Thyroid gland (tissue), 4 donors: ENCODE measurements at places on chromosomes 13 and 19. TPM values are rescaled to one million over a fixed set of nuclear protein-coding genes. Genes with fewer than 3 reads are reported as not detected.

The LAIR1 gene
- total RNA-seq = 4.9 TPM

The FLT1 gene
- total RNA-seq = 52.8 TPM

The AP1M2 gene
- total RNA-seq = 87.8 TPM

The MBD3L3 gene
- total RNA-seq = not detected

The C1QTNF9 gene
- total RNA-seq = not detected

The DPY19L3 gene
- total RNA-seq = 29.7 TPM

The TMEM255B gene
- 7.6 TPM for total RNA-seq

The FXYD1 gene
- total RNA-seq = 1.1 TPM

- no peak overlapping the region for H3K4me3 ChIP-seq
- H3K27ac ChIP-seq = no peak overlapping the region
- no peak for DNase-seq
- H3K36me3 ChIP-seq = no peaks in the 10 kb centered on the region
Observed at GRCh38 chr13:74449811-74450524, 315.8 kb upstream of the KLF12 start.

GRCh38 chr19:15123031-15123890 lies 16.1 kb downstream of the SYDE1 start:
- no peak for DNase-seq
- peak overlapping the region; percentile 33 for H3K27ac ChIP-seq
- H3K4me3 ChIP-seq = no peak overlapping the region
- H3K4me1 ChIP-seq = peaks cover 17% of the 10 kb centered on the region
- peaks cover 28% of the 10 kb centered on the region for H3K36me3 ChIP-seq
- no peaks in the 10 kb centered on the region for H3K27me3 ChIP-seq

DNA sequence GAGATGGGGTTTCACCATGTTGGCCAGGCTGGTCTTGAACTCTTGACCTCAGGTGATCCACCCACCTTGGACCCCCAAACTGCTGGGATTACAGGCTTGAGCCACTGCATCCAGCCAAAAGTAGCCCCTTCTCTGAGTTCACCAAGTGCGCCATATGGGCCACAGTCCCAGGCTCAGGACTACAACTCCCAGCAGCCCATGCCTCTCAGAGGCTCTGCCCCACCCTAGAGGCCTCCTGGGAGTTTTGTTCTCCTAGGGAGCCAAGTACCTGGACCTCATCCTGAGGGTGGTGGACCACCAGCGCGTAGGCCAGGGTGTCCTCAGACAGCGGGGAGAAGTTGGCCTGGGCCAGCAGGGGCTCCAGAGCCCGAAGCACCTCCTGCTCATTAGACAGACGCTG lies 18.8 kb downstream of the TMEM143 start:
- no peak overlapping the region for H3K27ac ChIP-seq
- H3K27me3 ChIP-seq = no peaks in the 10 kb centered on the region
- no peaks in the 10 kb centered on the region for H3K36me3 ChIP-seq
- H3K4me1 ChIP-seq = peaks cover 6% of the 10 kb centered on the region

DNA sequence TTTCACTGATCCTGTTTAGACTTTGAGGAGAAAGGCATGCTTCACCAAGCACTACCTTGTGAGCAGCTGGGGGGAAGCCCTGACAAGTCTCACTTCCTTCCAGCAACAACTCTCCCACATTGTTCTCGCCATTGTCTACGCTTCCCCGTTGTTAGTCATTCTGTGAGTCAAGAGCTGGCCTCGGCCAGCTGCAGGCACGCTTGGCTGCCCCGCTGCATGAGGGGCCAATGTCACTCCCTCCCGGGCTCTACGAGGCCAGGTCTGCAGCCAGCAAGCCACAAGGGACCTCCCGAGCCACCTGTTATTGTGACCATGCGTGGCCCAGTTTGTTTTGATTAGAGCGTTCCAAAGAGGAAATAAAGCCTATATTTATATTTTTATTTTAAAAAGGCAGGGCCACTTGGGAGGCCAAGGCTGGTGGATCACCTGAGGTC lies 220.9 kb downstream of the FOXO1 start:
- H3K36me3 ChIP-seq = no peaks in the 10 kb centered on the region
- H3K4me3 ChIP-seq = no peak overlapping the region
- peaks cover 18% of the 10 kb centered on the region for H3K4me1 ChIP-seq
- peak overlapping the region; percentile 67 for H3K27ac ChIP-seq
- DNase-seq = peak; percentile 95

DNA sequence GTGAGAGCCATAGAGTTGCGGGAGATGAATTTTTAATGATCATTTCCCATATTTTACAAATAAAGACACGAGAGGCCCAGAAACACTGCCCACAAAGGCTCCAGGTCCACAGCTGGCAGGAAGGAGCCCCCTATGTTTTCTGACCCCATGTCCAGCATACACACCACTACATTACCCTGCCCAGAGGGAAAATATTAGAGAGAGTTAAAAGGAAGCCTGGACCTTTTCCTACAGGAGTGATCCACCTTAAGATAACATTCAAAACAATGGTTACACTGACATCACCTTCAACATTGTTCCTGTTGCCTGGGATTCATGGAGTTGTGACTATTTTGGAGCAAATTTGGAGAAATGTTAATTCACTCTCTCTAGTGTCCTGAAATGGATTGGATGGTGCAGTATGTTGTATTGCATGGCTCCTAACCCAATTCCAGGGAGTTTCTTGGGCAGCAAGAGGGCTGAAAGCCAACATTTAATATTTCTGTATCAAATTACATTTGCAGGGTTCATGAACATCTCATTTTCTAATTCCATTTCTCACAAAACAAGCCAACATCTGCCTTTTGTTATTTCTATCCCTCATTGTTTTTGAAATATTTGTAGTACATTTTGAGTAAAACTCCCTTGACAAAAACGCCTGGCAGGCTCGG lies 172.5 kb downstream of the DLEU7 start:
- H3K4me3 ChIP-seq = no peak overlapping the region
- no peaks in the 10 kb centered on the region for H3K36me3 ChIP-seq
- no peak overlapping the region for H3K27ac ChIP-seq
- no peaks in the 10 kb centered on the region for H3K27me3 ChIP-seq
- no peaks in the 10 kb centered on the region for H3K4me1 ChIP-seq

DNA sequence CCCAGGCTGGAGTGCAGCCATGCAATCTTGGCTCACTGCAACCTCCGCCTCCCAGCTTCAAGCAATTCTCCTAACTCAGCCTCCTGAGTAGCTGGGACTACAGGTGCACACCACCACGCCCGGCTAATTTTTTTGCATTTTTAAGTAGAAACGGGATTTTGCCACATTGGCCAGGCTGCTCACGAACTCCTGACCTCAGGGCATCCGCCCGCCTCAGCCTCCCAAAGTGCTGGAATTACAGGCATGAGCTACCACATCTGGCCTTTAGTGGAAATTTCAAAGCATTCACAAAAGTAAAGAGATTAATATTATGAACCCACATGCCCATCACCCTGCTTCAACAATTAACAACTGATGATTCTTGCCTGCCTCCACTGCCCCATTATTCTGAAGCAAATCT lies 20.5 kb upstream of the LATS2 start:
- no peak for DNase-seq
- no peaks in the 10 kb centered on the region for H3K4me1 ChIP-seq
- H3K4me3 ChIP-seq = no peak overlapping the region
- H3K27ac ChIP-seq = no peak overlapping the region
- no peaks in the 10 kb centered on the region for H3K36me3 ChIP-seq

DNA sequence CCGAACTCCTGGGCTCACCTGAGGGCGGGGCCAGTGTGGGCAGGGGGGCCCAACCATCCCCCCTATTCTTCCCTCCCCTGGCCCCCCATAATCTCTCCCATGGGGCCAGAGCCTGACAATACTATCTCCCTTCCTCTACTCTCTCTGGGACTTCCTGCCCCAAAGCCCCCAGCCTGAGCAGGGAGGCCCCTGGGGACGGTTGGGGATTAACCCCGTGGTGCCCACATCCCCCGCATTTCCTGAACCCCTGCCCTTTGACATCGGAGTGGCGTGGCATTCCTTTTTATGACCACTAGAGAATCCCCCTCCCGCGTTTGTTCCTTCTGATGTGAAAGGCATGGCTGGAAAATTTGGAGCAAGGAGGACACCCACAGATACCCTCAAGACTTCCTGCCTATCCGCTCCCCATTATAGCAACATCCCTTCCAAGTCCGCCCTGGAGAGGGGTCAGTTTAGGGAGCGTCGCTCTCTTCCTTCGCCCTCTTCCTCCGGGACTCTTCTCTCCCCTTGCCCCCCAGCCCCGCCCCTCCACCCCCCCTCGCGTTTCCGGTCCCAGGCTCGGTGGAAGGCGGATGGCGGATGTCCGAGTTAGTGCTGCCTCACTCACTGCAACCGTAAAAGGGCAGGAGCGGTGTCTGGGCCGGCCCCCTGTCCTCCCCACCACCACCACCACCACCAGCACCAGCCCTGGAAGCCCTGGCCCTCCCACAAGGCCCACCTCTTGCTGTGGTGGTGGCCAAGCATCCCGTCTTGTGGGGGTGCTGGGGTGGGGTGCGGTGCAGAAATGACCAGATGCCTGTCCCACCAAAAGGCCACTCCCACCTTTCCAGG lies 1.8 kb downstream of the VASP start:
- peaks cover 24% of the 10 kb centered on the region for H3K4me1 ChIP-seq
- H3K36me3 ChIP-seq = no peaks in the 10 kb centered on the region
- no peaks in the 10 kb centered on the region for H3K27me3 ChIP-seq
- H3K27ac ChIP-seq = peak overlapping the region; percentile 75
- DNase-seq = peak; percentile 66
- peak overlapping the region; percentile 88 for H3K4me3 ChIP-seq

GRCh38 chr13:76848596-76848995 lies 37.6 kb downstream of the KCTD12 start:
- DNase-seq = no peak
- H3K27ac ChIP-seq = no peak overlapping the region
- H3K4me1 ChIP-seq = no peaks in the 10 kb centered on the region
- H3K27me3 ChIP-seq = no peaks in the 10 kb centered on the region

GRCh38 chr19:46426506-46427162 lies 2.1 kb downstream of the PNMA8C start:
- peak; percentile 86 for DNase-seq
- no peaks in the 10 kb centered on the region for H3K27me3 ChIP-seq
- H3K4me3 ChIP-seq = peak overlapping the region; percentile 23
- no peaks in the 10 kb centered on the region for H3K36me3 ChIP-seq

DNA sequence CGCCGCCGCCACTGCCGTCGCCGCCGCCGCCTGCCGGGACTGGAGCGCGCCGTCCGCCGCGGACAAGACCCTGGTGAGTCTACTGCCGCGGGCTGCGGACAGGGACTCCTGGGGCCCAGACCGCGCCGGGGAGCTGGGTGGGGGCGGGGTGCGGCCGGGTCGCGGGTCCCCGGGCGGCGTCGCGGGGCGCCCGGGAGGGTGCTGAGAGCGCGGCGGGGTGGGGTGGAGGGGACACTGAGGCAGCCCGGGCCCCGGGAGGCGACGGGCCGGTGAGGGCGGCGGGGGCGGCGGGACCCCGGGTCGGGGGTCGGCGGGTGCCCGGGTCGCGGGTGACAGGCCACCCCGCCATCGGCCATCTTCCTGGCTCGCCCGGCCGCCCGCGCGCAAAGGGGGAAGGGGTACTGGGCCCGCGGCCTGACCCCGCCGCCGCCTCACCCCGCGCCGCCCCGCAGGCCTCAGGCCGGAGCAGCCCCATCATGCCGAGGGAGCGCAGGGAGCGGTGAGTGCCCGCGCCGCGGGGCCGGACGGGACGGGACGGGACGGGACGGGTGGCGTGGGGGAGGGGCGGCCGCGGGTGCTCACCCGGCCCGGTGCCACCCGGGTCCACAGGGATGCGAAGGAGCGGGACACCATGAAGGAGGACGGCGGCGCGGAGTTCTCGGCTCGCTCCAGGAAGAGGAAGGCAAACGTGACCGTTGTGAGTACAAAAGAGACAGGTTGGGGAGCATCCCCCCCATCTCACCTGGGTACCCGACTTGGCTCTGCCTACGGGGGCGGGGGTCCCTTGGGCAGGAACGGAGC lies 489 bp downstream of the CCNE1 start:
- H3K36me3 ChIP-seq = no peaks in the 10 kb centered on the region
- H3K4me3 ChIP-seq = no peak overlapping the region
- H3K27ac ChIP-seq = no peak overlapping the region
- H3K27me3 ChIP-seq = no peaks in the 10 kb centered on the region
- DNase-seq = peak; percentile 20

DNA sequence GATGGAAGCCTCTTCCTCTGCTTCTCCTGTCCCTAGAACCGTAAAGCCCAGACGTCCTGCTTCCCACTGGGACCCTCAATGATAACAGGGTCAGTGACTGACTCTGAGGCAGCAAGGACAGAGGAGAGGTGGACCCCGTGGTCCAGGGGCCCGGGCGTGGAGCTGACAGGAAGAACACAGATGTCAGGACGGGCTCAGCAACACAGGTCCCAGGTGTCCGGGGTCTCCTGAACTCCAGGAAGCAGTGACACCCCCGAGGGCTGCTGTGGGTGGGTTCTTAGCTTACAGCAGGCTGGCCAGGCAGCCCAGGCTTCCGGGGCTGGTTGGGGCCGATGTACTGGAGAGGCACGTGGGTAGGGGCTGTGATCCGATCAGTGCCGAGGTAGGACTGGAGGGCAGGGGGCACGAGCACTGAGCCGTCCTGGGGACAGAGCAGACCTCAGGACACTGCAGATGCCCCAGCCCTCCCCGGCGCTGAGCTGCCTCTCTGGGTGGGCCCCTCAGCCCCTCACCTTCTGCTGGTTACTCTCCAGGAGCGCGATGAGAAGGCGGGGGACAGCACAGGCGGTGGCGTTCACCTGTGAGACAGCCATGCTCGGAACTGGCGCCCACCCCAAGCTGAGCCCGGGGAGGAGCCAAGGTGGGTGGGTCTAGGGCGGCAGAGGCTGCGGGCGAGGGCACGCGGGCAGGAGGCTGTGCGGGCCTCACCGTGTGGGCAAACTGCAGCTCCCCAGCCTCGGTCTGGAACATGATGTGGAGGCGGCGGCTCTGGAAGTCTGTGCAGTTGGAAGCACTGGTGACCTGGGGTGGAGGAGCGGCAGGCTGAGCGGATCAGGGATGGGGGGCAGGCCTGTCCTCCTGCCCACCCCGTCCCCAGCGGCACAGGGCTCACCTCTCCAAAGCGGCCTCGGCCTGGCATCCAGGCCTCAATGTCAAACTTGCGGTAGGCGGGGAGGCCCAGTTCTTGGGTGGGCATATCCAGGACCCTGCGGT lies 3.6 kb upstream of the CCER2 start:
- H3K27ac ChIP-seq = no peak overlapping the region
- DNase-seq = no peak
- no peaks in the 10 kb centered on the region for H3K27me3 ChIP-seq
- no peak overlapping the region for H3K4me3 ChIP-seq

- H3K36me3 ChIP-seq = no peaks in the 10 kb centered on the region
- H3K27ac ChIP-seq = no peak overlapping the region
- H3K4me1 ChIP-seq = no peaks in the 10 kb centered on the region
Observed at GRCh38 chr13:63024458-63024857, 1608.8 kb upstream of the PCDH20 start.

- no peaks in the 10 kb centered on the region for H3K27me3 ChIP-seq
- no peak overlapping the region for H3K4me3 ChIP-seq
- peaks cover 13% of the 10 kb centered on the region for H3K4me1 ChIP-seq
- no peak overlapping the region for H3K27ac ChIP-seq
- peaks cover 8% of the 10 kb centered on the region for H3K36me3 ChIP-seq
Observed at GRCh38 chr13:110648848-110649421, 33.6 kb downstream of the NAXD start.

- no peak overlapping the region for H3K27ac ChIP-seq
- no peak for DNase-seq
- peaks cover 25% of the 10 kb centered on the region for H3K36me3 ChIP-seq
Observed at GRCh38 chr19:12656899-12657571, 9.5 kb downstream of the MAN2B1 start.

- no peak overlapping the region for H3K27ac ChIP-seq
- no peak for DNase-seq
- no peaks in the 10 kb centered on the region for H3K4me1 ChIP-seq
- H3K27me3 ChIP-seq = no peaks in the 10 kb centered on the region
- no peak overlapping the region for H3K4me3 ChIP-seq
Observed at GRCh38 chr13:59748046-59748445, 415.7 kb downstream of the DIAPH3 start.
